ENCODE measurements at places on chromosomes 12 and 14.

DNA sequence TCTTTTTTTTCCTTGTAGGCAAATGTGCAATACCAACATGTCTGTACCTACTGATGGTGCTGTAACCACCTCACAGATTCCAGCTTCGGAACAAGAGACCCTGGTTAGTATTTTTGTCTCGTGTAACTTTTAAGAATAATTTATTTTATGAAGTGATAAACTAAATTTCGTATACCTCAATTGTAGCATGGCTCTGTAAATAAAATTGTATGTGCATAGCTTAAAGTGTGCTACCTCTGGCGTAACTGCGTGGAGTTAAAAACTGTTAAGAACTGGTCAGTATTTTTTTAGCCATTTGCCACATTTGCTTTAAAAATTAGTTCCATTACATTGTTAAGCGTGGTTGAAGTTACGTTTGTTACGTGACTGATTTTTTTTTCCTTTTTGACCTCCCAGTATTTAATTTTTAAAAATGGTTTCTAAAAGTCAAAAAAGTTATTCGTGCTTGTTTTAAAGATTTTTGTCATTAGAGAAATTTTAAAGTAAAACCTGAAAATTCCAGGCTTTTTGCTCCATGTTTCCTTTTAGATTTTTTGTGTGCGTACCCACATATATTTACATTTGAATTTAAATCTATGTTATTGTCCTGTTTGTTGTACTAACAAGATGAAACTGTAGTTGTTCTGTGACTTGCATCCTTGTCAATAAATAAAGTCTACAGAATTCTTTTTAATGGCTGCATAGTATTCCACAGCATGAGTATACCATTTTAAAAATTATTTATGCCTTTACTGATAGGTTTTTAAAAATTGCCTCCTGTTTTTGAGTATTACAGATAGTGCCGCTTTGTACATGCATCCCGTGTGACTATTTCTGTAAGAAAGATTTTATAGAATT, 1.4 kb downstream of the MDM2 start:
- no peak for DNase-seq

DNA sequence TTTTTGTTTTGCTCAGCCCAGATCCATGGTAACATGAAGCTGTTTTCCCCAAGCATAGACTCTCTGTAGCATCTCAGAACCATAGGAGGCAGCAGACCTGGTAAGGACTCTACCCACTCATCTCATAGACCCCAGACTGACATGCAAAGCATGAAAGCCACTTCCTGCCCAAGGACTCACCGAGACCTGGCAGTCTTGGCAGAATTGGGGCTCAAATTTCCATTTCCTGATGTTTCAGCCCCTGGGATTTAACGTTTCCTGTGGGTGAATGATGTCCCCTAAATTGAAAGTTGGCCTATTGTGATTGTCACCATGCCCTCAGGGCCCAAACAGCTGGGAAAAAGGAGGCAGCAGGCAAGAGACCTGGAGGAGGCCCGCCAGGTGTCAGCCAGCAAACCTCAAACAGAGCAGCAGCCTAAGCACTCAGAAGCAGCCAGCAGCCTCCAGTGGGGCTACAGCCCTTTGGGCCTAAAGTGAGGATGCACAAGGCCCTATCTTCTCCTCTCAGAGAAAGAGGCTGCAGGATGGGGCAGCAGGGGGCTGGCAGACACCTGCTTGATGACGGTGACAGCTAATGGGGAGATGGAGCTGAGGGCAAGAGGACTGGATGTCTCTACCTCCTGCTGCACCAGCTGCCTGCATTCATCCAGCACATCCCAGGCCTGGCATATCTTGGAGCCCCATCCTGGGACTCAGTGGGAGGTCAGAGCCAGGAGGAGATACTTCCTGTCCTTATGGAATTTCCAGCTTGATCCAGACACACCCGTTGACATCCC, 8.5 kb downstream of the KRT85 start:
- DNase-seq = no peak

DNA sequence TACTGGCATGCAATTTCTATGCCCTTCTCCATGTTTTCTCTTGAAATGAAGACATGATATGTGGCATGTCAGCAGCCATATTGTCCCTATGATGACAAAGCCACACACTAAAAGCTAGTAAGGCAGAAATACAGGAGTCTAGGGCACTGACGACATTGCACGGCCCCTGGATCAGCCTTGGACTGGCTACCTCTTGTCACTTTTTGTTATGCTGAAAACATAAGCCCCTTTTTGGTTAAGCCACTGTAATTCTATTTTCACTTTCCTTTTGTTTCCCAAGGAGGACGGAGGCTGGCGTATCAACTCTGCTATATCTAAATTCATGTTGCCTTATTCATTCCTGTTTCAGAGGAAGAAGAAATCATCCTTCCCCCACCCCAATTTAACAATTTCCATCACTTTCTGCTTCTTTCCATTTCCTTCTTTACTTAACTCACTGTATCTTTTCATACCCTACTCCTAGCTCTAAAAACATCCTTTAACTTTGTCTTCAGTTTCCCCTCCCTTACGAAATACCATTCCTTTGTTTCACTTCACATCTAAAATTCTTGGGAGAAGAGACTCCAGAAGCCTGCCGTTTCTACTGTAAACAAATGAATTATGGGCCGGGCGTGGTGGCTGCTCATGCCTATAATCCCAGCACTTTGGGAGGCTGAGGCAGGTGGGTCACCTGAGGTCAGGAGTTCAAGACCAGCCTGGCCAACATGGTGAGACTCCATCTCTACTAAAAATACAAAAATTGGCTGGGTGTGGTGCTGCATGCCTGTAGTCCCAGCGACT, 364.1 kb downstream of the PCNX1 start:
- no peak for DNase-seq

- DNase-seq = no peak
These were observed 57.8 kb downstream of the RIMBP2 start for GRCh38 chr12:130658145-130658911.

- no peak for DNase-seq
These were observed 508.2 kb downstream of the C12orf50 start for GRCh38 chr12:87520968-87521367.

- no peak for DNase-seq
These were observed 20.9 kb downstream of the ISCA2 start for GRCh38 chr14:74514471-74514941.
